Stimulated activated CD8-positive, alpha-beta memory T cell treated with anti-CD3 and anti-CD28 coated beads, Interleukin-4, amount 100 ng/mL, for 1 hour (primary cell): ENCODE measurements at places on chromosomes 12 and 14.

DNA sequence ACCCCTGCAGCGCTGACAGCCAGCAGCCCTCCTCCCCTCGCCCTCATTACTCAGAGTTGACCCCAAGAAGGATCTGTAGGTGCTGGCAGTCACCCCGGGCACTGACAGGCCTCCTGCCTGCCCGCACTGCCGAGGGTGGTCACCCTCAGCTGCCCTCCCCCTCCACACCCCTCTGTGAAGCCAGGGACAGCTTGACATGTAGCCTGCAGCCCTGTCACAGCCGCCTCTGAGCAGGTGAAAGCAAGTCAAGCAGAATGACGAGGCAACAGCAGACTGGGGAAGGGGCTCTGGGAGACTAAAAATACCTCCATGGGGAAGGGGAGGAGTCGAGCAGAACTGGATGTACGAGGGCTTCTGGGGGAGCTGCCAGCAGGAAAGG lies 178.1 kb downstream of the DPF3 start:
- DNase-seq, result no peak

DNA sequence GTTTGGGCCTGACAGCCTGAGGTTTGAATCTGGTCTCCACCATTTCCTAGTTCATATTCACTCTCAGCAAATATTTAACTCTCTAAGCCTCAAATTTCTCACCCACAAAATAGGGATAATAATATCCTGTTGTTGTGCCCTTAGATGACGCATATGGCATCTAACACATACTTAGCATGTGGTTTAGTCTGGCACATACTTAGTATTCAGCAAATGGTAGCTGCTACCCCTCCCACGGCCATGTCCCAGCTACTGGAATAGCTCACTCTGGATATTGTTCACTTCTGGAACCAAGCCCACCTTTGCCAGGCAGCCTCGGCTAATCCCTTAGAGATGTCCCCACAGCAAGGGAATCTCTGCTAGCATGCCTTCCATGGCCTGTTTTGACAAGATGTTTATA lies 53.3 kb downstream of the BICD1 start:
- DNase-seq, result no peak

- DNase-seq, result no peak
These were observed 1628.8 kb upstream of the SEL1L start for GRCh38 chr14:83162361-83162929.

GRCh38 chr14:31059152-31059924 lies 33.2 kb upstream of the STRN3 start:
- no peak for DNase-seq

- no peak for DNase-seq
These were observed 868 bp downstream of the CATSPERB start for GRCh38 chr14:91731018-91731417.

DNA sequence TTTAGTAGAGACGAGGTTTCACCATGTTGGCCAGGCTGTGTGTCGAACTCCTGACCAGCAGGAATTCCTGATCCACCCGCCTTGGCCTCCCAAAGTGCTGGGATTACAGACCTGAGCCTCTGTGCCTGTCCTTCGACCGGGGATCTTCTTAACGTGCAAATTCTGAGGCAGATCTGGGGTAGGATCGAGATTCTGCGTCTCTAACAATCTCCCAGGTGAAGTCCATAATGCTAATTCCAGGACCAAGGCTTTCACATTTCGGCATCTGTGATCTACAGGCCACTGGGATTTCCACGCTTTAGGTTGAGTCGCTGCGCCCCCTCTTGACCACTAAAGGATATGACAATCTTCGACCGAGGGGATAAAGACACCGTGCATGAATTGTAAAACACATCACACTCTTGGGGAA lies 24.8 kb downstream of the FOS start:
- no peak for DNase-seq

GRCh38 chr12:62317017-62317416 lies 56.8 kb downstream of the USP15 start:
- DNase-seq, result no peak

DNA sequence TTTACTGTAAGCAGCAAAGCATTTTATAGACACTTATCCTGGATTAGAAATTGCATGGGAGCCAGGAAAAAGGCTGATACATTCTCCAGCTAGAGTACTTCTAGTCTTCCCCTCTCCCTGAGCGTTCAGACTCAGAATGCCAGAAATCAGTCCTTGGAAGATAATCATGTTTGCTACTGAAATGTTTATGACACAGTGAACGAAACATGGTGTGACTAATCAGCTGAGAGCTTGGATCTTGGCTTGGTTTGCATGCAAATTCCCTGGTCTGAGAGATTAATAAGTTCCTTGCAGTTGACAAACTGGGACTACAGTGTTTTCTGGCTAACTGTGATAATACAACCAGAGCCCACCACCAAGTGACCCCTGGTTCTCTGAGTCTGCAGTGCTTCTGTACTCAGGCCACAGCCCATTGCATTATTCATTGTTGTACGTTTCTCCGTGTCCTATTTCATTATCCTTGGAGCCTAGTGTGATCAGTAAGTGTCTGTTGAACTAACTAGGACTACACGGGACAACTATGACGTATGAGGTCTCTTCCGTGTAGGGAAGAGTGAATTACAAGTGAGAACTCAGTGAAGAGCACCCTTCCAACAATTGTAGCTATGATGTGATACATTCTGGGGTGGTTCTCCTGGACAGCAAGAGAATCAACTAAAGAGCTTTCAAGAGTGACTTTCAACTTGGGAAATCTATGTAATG lies 34.6 kb upstream of the EVL start:
- DNase-seq, result no peak

DNA sequence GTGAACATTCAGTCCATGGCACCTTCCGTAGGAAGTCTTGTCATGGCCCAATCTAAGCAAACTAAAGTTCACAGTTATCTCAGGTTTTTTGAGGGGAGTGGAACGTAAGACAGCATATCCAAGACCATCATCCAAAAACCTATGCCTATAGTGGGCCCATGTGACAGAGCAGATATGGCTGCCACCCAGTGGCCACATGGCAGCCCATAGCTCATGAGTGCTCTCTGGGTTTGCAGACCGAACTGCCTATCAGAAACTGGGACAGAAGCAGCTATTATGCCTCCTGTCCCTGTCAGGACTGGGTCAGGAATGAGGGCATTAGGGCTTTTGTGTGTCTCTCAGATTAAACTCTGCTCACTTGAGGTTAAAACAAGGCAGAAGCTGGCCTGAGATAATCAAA lies 503.7 kb downstream of the NRXN3 start:
- DNase-seq, result no peak

DNA sequence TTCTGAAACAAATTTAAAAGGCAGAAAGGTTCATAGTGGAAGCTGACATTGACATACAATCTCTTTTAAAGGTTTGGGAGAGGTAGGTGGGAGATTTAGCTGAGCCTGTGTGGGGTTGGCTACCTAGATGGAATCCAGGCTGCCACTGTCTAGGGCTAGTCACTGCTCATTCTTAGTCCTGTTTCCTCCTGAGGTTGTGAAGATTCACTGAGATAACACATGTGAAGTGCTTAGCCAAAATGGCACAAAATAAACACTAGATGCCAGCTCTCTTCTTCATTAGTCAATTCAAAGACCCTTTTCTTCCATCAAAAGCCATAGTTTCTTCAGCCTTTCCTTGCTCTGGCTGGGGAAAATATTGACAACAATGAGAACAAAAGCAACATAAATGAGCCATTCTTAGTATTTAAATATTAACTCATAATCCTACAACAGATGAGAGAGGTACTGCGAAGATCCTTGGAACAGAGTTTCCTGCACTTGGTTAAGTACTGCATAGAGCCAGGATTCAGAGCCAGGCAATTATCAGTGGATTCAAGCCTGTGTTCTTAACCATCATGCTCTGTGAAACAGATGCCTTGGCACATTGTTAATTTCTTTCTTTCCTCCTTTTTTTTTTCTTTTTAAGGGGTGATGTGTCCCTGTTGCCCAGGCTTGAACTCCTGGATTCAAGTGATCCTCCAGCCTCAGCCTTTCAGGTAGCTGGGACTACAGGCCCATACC lies 3.5 kb downstream of the MYF6 start:
- DNase-seq, result no peak

DNA sequence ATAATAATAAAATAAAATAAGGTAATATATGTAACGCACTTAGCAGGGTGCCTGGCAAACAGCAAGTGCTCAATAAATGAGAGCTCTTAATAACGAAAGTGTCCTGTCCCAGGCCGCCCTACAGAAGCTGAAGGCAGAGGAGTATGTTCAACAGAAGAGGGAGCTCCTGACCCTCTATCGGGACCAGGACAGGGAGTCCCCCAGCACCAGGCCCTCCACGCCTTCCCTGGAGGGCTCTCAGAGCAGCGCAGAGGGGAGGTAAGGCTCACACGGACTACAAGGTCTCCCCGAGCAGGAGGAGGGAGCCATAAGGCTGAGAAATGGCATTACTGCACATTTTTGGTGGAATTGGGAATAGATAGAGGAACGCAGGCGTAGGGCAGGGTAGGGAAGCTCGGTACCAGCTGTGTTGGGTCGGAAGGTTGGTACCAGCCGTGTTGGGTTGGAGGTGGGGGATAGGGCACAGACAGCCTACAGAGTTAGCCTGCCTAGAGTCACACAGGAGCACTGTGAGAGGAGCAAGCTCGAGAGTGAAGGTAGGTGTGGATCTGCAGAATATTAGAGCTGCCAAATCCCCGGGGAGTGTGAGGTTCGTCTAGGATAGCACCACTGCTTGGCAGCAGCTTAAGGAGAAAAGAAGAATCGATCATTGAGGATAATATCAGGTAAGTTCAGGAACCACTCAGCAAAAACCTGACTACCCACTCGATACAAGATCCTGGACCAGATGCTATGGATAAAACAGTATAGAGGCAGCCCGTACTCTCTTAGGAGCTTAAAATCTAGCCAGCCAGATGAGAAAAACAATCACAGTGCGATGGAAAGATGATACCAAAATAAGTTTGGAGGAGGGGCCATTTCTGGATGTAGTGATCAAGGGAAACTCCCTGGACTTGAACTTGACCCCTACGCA lies 15.3 kb downstream of the TNFRSF1A start:
- DNase-seq, result no peak

- DNase-seq, result no peak
These were observed 256.8 kb upstream of the DDHD1 start for GRCh38 chr14:53409969-53410368.

GRCh38 chr14:63182968-63183367 lies 21.3 kb upstream of the RHOJ start:
- no peak for DNase-seq

DNA sequence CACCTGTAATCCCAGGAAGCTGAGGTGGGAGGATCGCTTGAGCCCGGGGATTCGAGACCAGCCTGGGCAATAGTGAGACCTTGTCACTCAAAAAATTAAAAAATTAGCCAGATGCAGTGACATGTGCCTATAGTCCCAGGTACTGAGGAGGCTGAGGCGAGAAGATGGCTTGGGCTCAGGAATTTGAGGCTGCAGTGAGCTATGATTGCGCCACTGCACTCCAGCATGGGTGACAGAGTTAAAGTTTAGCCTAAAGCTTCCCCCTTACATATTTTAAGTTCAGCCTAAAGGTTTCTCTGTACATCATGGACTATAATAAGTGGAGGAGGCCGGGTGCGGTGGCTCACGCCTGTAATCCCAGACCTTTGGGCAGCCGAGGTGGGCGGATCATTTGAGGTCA lies 70.1 kb downstream of the SPRING1 start:
- no peak for DNase-seq

GRCh38 chr14:32978691-32979255 lies 40.1 kb downstream of the NPAS3 start:
- DNase-seq, result no peak

DNA sequence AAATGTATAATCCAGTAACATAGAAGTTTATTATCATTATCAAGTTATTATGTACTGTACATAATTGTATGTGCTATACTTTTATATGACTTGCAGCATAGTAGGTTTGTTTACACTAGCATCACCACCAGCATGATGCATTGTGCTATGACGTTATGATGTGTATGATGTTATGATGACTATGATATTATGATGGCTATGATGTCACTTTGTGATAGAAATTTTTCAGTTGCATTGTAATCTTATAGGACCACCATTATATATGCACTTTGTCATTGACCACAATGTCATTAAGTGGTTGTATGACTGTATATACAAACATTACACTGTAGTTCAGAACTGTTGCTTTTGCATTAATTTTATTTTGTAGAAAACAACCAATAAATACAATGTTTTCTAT lies 173.4 kb downstream of the PPFIA2 start:
- DNase-seq, result no peak

- DNase-seq, result no peak
These were observed 18.8 kb upstream of the LTA4H start for GRCh38 chr12:96054244-96054610.

GRCh38 chr12:32048791-32049190 lies 57.9 kb upstream of the BICD1 start:
- DNase-seq, result no peak

GRCh38 chr14:32602699-32603098 lies 273.6 kb downstream of the AKAP6 start:
- no peak for DNase-seq

GRCh38 chr14:98070536-98070935 lies 1201.5 kb downstream of the BCL11B start:
- DNase-seq, result no peak

GRCh38 chr12:2353691-2354090 lies 300.9 kb downstream of the CACNA1C start:
- DNase-seq, result no peak

DNA sequence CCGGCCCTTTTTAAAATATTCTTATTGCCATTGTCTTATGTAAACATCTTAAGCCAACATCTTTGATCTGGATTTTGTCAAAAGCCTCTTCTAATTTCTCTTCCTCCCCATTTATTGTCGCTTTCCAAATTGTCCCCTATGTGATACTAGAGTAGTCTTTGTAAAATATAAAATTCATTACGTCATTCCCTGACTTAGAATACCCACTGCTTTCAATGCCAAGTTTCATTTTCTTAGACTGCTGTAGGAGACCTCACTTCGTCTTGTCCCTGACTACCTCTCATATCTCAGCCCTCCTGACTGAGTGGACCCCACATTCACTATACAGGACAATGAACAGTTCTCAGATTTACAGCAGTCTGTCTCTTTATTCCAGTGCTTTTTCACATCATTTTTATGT lies 633.9 kb upstream of the LMO3 start:
- no peak for DNase-seq

GRCh38 chr12:53777936-53778644 lies 26.3 kb upstream of the CISTR start:
- no peak for DNase-seq

- no peak for DNase-seq
These were observed 2.8 kb upstream of the CCDC196 start for GRCh38 chr14:66483322-66483721.

GRCh38 chr12:87428701-87429277 lies 600.4 kb downstream of the C12orf50 start:
- no peak for DNase-seq

GRCh38 chr14:29806124-29806517 lies 121.5 kb downstream of the PRKD1 start:
- DNase-seq, result no peak

GRCh38 chr12:64951944-64952343 lies 127.5 kb downstream of the TBC1D30 start:
- DNase-seq, result no peak

DNA sequence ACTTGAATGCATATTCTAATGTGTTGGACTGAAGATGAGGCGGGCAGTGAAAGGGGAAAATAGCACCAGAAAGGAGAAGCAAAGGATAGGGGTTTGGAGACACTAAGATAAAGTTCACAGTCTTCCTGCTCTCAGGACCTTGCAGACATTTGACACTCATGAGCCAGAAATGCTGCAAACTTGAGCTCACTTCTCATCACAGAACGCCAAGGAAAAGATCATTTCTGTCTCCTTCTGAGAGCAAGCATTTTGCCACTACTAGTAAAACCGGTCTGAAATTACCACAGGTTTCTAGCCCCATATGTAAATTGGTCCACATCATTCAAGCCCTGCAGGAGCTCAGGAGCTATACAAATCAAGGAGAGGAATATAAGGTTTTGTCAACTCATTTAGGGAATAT lies 44.6 kb upstream of the ANO2 start:
- DNase-seq, result no peak

GRCh38 chr12:6092784-6093722 lies 31.4 kb downstream of the VWF start:
- DNase-seq, result no peak
